ENCODE measurements at places on chromosomes 5 and 9.
A peak's percentile ranks its signal among the peaks of the same experiment; 100 is the strongest.

- no peak for DNase-seq
Observed at GRCh38 chr5:41641621-41642020, 131.2 kb upstream of the PLCXD3 start.

- DNase-seq = no peak
Observed at GRCh38 chr9:95005278-95006143, 279.0 kb downstream of the AOPEP start.

DNA sequence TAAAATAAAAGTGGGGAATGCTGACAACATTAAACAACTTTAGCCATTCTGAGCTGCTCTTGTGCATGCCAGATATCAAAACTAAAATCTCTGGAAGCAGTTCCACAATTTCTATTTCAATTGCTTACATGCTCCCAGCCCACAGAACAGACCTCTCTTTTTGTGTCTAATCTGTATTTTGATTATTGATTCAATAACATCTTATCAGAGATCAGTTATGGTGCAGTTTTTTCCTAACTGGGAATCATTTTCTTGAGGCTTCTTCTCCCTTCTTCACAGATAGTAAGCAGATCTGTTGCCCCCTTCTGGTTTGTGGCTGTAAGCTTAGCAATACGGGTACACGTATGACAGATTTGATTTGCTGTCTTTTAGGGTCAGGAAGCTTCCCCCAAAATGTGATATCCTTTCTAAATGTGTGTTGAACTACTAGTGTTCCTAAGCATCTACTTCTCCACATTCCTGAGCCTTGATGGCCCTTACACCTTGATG is 39.4 kb downstream of the MRPS27 start:
- no peak for DNase-seq

GRCh38 chr5:128472036-128472435 is 66.0 kb downstream of the FBN2 start:
- no peak for DNase-seq

DNA sequence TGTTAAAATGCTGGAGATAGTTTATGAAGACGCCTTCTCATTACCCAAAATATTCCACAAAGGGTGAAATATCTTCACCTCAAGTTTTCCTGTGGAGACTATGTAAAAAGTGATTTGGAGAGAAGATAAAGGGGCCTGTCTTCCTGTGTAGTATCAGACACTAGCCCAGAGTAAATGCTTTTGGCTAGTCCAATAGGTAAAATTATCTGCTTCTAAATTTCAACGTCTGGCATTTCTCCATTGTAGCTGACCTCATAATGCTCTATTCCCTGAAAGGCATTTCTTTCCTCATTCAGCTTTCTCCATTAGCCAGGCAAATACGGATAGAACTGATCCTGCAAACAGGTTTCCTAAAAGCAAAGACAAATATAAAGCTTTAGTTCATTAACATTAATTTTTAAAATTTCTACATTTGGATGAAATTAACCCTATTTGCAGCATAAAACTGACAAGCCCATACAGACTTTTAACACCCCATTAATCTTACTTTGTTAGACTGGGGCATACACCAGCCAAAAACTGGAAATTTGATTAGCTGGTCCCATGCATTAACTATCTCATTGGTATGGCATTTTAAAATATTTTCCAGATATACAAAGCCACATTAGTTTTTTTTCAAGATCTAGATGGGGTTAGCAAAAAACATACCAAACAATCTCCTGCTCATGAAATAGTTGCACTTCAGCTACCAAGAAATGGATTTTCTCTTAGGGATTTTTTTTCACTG is 548.8 kb downstream of the EFNA5 start:
- no peak for DNase-seq

DNA sequence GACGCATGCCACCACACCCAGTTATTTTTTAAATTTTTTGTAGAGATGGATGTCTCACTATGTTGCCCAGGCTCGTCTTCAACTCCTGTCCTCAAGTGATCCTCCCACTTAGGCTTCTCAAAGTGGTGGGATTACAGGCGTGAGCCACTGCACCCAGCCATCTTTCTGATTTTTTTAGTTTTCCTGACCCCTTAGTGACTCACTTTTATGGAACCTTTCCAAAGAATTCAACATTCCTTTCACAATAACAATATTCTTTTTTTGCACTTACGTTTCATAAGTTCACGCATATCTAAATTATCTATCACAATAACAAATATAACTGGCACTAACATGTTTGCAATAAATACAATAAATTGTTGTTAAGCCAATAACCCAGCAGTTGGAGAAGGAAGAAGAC is 8.5 kb downstream of the ELOVL7 start:
- DNase-seq = no peak

DNA sequence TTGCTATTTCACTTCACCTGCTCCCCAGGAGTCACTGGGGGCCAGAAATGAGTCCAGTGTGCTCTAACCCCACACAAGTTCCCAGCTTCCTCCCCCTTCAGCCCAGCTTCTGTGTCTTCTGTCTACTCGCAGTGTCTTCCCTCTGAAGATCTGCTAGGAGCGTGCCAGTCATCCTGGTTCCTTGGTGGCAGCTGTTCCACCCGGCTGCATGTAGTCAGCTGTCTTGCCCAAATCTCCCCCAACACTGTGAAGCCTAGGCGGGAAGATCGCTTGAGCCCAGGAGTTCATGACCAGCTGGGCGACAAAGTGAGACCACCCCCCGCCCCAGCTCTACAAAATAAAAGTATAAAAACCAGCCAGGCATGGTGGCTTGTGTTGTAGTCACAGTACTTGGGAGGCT is 154.0 kb downstream of the GDNF start:
- no peak for DNase-seq

DNA sequence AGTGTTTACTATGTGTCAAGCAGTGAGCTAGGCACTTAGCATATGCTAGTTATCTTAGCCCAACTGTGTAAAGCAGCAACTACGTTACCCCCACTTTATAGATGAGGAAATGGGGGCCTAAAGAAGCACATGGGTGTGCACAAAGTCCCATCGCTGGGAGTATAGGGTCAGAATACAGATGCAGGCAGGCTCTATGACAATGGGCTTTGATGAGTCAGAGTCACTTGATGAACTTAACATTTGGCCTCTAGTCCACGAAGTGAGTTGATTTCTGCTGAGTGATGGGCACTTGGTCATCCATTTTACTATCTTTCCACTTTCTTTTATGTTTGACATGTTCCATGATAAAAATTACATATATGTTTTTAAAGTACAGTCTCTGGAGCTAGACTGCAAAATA is 204.3 kb downstream of the TRIM32 start:
- DNase-seq = no peak

GRCh38 chr9:112173489-112174221 is 1.4 kb downstream of the SUSD1 start:
- DNase-seq = no peak

DNA sequence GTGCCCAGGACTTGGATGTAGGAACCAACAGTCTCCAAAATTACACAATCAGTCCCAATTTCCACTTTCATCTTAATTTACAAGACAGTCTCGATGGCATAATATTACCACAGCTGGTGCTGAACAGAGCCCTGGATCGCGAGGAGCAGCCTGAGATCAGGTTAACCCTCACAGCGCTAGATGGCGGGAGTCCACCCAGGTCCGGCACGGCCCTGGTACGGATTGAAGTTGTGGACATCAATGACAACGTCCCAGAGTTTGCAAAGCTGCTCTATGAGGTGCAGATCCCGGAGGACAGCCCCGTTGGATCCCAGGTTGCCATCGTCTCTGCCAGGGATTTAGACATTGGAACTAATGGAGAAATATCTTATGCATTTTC is 837 bp downstream of the PCDHB2 start:
- DNase-seq = no peak

GRCh38 chr5:153504726-153505125 is 14.3 kb downstream of the GRIA1 start:
- DNase-seq = no peak

DNA sequence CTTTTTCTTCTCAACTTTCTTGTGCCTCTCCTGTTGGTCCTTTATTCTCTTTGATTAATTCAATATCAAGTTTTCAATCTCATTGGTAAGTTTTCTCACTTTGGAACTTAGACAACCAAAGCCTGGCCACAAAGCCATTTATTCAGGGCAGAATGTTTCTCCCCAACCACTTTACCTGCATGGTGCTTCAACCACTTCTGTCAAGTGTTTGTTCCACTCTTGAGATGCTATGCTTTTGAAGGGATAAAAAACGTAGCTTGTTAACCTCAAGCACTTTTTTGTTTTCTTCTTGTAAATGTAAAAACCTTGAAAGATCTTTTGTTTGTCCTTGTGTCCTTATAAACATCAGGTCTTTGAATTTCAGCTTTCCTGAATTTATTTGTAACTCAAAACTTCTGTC is 966.7 kb downstream of the MAT2B start:
- DNase-seq = no peak

GRCh38 chr9:26296910-26297572 is 595.6 kb downstream of the CAAP1 start:
- no peak for DNase-seq

DNA sequence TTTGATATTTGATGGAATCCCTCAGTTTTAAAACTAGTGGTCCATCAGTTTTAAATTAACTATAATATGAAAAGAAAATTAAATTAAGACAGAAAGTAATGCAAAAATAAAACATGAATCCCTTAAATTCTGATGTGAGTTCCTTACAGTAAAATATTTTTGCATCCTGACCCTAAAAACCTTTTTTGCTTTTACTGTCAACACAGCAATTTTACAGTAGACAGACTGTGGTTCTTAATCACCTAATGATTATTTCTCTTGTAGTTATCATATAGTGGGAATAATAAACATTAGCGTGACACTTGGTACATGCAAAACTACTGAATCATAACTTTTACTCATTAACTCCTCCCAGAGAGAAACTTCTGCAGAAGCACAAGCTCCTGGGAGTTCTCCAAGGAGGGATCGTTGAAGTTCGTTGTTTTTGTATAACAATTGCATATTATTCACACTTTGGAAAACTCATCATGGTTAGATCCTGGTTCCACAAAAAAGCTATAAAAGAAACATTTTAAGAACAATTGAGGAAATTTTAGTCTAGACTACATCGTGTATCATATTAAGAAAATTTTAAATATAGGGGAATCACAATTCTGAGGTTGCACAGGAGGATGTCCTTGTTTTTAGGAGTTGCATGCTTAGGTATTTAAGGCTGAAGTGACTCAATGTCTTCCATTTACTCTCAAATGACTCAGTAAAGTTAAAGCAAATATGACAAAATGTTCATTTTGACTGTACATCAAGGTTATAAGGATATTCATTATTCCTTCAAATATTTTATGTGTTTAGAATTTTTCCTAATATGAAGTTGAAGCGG is 88.2 kb upstream of the NIPAL4 start:
- DNase-seq = no peak

- no peak for DNase-seq
Observed at GRCh38 chr5:145362266-145362665, 472.9 kb downstream of the PRELID2 start.

GRCh38 chr5:50704730-50705129 is 38.3 kb downstream of the PARP8 start:
- no peak for DNase-seq

GRCh38 chr5:157327771-157328170 is 61.8 kb downstream of the CYFIP2 start:
- no peak for DNase-seq

GRCh38 chr9:106755736-106756135 is 107.2 kb upstream of the ZNF462 start:
- no peak for DNase-seq

DNA sequence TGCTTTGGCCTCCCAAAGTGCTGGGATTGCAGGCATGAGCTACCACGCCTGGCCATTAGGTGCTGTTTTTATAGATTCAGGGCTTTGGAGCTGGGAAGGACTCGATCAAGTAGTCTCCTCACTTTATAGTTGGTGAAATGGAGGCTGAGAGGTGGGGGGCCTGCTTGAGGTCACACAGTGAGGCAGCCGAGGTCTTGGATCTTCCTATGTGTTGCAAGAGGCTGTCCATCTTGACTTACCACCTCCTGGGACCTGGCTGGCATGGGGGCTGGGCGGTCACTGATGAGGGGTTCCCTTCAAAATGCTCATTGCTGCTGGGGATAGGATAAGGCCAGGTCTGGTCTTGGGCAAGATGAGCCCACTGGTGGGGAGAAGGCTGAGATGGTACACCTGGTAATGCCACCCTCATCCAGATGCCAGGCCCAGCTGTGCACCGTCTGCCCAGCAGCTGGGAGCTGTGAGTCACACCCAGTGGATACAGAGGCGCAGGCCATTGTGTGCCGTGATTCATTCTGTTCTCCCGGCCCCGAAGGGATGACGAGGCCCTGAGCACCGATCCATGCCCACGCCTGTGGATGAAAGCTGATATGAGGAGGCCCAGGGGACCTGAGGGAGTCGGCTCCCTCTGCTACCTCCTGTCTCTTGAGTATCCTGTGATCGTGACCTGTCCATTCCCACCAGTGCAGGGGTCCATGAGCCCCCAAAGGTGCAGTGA is 10.5 kb upstream of the NDST1 start:
- peak; percentile 95 for DNase-seq

- no peak for DNase-seq
Observed at GRCh38 chr5:130138406-130139045, 234.3 kb downstream of the CHSY3 start.

DNA sequence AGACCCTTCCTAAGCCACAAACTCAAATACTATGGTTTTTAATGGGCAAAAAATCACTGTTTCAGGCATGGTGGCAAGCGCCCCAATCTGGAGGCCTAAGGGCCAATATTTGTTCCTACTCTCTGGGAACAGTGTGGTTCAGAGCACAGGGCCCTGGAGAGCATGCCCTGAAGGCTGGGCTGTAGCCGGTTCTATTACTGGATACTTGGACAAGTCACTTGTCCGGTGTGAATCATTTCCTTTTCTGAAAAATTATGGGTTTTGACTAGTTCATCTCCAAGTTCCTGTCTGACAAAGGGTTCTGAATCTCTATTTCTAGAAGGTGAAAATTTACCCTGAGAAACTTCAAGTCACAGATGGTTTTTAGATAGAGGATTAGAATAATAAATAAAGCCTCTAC is 75.0 kb downstream of the OTULIN start:
- no peak for DNase-seq

GRCh38 chr5:77960863-77961396 is 184.8 kb upstream of the TBCA start:
- DNase-seq = no peak

- DNase-seq = no peak
Observed at GRCh38 chr5:94102849-94103248, 361.4 kb upstream of the POU5F2 start.

GRCh38 chr5:36040651-36041536 is 25.8 kb downstream of the UGT3A2 start:
- no peak for DNase-seq

- DNase-seq = no peak
Observed at GRCh38 chr5:78983601-78984438, 1.3 kb downstream of the ARSB start.
